ENCODE measurements at places on chromosomes 3 and 15.

GRCh38 chr3:78732471-78732870, 1035.3 kb downstream of the ROBO1 start:
- no peak for DNase-seq

GRCh38 chr15:79837846-79838245, 59.0 kb downstream of the MTHFS start:
- DNase-seq, result no peak

DNA sequence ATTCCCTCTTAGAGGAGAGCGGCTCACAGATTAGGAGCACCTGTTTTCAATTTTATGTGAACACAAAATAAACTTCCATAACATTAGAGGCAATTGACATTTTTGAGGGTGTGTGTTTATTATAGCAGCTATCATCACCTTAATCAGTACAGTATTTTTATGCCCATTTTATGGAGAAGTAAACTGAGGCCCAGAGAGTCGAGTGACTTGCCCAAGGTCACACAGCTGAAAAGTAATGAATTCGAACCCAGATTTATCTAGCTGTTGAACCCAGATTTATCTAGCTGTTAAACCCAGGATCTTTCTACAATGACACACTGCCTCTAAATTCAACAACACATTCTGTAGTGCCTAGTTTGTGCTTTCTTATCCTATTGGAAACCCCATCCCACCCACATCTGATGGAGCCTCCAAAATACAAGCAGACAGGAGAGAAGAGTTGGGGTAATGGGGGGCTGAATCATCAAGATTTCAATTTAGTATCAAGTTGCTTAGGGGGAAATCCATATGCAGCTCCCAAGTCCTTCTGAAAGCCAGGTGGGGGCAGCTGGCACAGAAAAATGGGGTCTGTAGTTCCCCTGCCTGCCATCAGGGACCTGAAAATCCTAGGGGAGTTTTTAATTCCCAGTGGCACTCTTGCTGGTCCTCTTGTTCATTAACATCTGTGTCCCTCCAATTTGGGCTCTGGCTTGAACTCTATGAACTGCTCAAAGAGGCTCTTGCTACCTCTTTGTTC, 50.4 kb upstream of the TRA2B start:
- DNase-seq, result no peak

DNA sequence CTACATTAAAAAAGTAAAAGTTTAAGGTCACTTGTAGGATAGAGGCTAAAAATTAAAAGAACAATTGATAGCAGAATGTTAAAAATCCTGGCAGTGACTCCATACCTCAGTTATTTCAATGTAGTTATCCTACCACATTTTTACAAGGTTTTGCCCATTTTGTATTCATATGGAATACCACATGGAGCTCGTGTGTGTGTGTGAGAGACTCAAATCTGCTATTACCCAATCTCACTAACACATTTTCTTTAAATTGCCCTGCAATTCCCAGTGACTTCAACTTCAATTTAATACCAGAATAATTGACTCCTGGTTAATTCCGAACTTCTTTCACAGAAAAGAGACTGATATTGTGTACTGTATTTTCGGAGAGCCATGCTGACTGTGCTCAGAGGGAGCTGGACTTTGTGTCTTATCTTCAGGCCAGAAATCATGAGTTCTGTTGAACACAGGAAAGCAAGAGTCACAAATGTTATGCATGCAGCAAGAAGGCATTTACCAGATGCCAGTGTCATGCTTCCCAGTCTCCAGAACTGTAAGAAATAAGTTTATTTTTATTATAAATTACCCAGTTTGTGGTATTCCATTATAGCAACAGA, 529.0 kb upstream of the NECTIN3 start:
- peak; percentile 46 for DNase-seq

DNA sequence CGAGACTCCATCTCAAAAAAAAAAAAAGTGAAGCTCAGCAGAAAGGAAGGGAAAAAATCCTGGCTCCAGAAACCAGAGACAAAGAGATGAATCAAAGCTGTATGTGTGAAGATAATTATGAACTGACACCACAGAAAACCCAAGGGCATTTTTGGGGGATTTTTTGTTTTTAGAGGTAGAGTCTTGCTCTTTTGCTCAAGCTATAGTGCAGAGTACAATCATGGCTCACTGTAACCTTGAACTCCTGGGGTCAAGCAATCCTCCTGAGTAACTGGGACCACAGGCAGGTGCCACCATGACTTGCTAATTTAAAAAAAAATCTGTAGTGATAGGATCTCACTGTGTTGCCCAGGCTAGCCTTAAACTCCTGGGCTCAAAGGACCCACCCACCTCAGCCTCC, 22.8 kb downstream of the HCLS1 start:
- no peak for DNase-seq

GRCh38 chr15:40481341-40482074, 10.7 kb downstream of the CHST14 start:
- DNase-seq, result no peak

DNA sequence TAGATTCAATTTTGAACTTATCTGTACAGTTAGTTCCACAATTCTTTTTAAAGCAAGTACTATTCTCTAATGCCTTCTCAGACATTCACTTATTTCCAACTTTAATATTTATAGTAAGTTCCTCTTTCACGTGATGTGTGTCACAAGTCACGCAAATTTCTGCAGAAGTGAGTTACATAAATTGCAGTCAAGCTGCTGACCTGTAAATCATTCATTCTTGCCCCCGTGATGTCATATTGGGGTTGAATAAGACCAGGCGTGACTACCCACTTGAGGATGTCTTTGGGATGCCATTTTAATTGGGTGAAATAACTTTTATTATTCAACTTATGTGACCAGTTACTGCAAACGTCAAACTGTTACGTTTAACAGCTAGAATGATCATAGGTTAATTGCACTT, 15.1 kb downstream of the PPARG start:
- no peak for DNase-seq

DNA sequence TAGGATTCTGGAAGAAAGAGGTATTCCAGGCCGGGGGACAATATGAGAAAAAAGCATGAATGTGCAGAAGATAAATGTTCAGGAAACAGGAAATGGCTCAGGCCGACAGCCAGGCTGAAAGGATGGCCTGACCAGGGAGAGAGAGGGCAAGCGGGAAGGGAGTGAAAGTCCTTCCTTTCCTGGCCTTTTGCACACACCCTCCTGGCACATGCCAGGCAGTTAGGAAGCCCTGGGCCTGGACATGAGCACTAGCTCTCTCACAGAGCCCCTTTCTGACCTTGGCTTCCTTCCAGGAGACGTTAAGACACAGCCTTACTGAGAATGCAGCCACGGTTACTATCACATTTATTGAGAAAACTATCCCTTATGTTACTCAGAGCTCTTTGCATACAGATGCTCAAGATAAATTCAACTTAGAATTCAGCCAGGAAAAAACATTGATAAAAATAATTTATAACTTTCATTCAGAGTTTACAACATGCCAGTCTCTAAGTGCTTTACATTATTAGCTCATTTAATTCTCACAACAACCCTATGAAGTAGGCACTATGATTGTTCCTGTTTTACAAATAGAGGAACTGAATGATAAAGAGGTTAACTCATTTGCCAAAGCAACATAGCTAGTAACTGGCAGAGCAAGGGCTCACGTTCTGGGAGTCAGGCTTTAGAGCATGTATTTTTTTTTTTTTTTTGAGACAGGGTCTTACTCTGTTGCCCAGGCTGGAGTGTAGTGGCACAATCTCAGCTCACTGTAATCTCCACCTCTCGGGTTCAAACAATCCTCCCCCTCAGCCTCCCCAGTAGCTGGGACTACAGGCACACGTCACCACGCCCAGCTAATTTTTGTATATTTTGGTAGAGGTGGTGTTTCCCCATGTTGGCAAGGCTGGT, 39.4 kb upstream of the SMAD3 start:
- peak; percentile 82 for DNase-seq

GRCh38 chr3:185199671-185200070, 46.8 kb upstream of the C3orf70 start:
- no peak for DNase-seq

DNA sequence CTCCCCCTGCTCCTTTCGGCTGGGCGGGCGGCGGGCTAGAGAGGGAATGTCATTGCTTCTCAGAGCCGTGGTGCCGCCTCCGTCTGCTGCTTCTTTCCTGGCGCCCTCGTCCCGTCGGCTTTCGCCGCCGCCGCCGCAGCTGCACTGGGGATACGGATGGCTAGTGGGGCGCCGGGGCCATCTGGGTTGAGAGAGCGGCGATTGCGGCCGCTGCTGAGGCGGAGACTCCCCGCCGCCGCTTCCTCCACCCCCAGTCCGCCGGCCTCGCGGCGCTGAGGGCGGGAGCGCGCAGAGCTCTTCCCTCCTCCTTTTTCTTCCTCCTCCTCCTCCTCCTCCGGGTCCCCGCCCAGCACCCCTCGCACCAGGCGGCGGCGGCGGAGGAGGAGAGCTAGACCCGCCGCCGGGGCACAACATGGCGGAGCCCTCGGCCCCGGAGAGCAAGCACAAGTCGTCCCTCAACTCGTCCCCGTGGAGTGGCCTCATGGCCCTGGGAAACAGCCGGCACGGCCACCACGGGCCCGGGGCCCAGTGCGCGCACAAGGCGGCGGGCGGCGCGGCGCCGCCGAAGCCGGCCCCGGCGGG, at the start of gene STT3B:
Gene STT3B, plus strand, starts transcription at position 339 of the 582 bp plus-strand sequence. Its CDS starts 74 bp downstream, at position 413.
- DNase-seq, result peak; percentile 87

- no peak for DNase-seq
These were observed 72.8 kb downstream of the GABRG3 start for GRCh38 chr15:27043770-27044169.

DNA sequence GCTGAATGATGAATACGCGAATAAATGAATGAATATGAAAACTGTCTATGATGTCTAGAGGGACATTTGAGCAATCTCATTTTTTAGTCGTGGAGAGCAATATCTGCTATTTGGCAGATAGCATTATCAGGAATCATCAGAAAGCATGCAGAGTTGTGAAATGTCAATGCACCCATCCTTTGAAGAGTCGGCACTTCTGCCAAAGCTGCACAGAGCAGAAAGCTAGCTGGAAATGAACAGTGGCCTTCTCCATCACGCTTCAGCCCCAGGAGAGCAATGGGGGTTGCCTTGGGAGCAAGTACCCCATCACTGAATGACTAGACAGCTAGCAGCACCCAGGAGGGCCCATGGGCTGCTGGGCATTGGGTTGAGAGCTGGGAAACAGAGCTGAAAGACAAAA, 69.1 kb upstream of the PROK2 start:
- DNase-seq, result no peak

DNA sequence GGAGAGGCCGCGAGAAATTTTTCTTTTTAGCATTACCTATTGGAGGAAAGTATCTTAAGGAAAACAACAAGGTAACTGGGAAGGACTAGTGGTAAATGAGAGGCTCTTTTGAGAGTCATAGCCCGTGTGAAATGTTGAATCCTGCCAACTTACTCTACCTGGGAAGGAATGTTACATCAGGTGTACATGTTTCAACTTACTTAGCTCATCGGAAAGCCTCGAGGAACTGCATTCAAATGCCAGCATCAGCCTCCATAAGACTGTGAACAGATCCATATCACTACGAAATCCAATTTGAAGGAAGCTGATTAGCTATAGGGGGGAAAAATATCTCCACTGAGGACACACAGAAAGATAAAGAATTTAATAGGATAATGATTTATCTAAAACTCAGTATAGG, 72.3 kb upstream of the PDZRN3 start:
- DNase-seq, result no peak

DNA sequence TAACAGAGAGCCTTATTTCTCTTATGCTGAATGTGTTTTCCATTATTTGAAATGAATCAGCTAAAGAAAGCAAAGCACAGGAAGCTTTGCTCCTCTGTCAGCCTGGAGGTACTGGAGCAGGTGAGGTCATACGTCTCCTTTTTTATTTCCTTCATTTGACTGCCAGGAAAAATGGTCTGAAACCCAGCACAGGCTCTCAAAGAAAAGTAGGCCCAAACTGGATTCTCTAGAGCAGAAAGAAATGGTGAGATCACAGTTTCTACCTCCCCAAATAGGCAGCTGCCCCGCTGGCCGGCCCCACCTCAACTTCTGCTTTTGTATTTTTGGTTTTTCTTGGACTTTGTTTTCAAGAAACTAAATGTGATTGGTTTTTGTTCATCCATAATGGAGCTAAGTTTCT, 95.1 kb downstream of the RPL39L start:
- DNase-seq, result no peak

GRCh38 chr15:100833417-100834389, 45.9 kb upstream of the ALDH1A3 start:
- DNase-seq, result no peak

GRCh38 chr3:62142331-62143085, 230.8 kb downstream of the FEZF2 start:
- no peak for DNase-seq

GRCh38 chr15:95741830-95742229, 588.7 kb upstream of the NR2F2 start:
- DNase-seq, result no peak

DNA sequence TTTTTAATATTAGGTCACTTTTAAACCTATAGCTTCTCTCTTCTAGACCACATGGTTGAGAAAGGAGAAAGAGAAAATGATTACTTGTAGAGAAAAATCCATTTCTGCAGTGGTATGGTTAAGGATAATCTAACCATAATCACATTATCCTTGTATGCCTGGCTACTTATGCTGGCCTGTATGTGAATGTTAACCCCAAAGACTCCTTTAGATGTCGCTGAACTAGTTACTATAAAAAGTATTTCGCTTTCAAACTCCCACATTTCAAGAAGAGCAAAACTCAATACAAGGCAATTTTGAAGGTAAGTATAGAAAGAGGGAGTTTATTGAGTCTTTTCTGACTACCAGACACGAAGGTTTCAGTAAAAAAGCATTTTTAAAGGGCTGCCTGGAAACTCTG, 2.2 kb downstream of the KCTD6 start:
- no peak for DNase-seq

DNA sequence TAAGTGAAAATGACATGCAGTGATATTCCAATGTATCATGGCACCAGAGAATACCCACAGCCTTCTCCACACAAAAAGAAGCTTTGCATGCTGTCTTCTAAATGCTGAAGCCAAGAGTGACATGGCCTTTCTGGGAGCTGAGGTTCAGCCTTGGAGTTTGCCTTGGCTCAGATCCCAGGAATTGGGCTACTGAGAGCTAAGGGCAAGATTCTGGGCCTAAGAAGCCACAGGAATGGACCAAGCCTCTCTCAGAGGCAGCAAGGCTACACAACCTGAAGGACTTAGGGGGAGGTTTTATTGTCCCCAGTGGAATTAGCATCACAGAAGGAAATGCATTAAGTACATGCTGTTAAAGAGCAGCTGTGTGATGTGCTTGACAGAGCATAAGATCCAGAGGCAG, 1078.5 kb downstream of the TUSC7 start:
- DNase-seq, result peak; percentile 89

GRCh38 chr15:48566668-48567067, 78.8 kb downstream of the FBN1 start:
- DNase-seq, result peak; percentile 84

GRCh38 chr3:119084371-119085069, 49.9 kb upstream of the IGSF11 start:
- no peak for DNase-seq

- peak; percentile 60 for DNase-seq
These were observed 75.1 kb downstream of the CCK start for GRCh38 chr3:42190701-42191442.

GRCh38 chr15:68790242-68790575, 30.5 kb downstream of the ANP32A start:
- DNase-seq, result no peak

GRCh38 chr3:126938520-126939337, 44.2 kb upstream of the PLXNA1 start:
- no peak for DNase-seq

Measured in EL (cell line).